NCI-H2081 (cell line): ENCODE measurements at places on chromosomes 12 and 14.

- no peak for DNase-seq
These were observed 94.5 kb downstream of the PLXNC1 start for GRCh38 chr12:94242901-94243300.

- no peak for DNase-seq
These were observed 24.9 kb downstream of the NAV3 start for GRCh38 chr12:77855548-77855947.

DNA sequence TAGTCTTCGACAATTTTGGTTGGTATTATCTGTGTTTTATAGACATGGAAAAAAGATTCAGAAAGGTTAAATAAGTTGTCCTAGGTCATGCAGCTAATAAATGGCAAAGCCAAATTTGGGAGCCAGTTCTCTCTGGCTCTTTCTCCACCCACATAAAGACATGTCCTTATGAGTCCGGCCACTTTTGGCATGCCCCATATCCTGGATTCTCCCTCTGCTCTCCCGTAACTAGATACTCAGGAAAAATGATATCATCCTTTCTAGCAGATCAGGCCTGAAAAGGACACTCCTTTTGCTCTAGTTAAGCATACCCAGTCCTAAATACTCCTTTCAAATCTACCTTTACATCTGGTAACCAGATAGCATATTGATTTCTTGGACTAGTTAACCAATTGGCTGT lies 64.4 kb downstream of the TTLL5 start:
- DNase-seq, result no peak

- DNase-seq, result no peak
These were observed at the start of gene SDR9C7 for GRCh38 chr12:56933826-56934625. Gene SDR9C7 (minus strand): TSS chr12:56934408. CDS start chr12:56934261, 147 bp downstream.

DNA sequence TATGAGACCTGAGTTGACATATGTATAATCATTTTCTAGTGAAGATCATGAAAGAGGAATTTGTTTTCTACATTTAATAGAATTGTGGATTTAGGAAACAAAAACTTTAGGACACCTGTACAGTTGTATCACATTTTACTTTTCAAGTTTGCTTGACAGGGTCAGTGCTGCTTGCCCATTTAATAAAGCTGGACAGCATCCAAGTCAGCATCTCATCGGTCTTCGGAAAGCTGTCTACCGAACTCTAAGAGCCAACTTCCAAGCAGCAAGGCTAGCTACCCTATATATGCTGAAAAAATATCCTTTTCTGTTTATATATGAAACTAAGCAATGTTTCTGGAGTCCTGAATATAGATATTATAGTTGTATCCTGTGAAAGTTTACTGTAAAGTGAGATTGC lies 52.3 kb downstream of the VEZT start:
- no peak for DNase-seq

DNA sequence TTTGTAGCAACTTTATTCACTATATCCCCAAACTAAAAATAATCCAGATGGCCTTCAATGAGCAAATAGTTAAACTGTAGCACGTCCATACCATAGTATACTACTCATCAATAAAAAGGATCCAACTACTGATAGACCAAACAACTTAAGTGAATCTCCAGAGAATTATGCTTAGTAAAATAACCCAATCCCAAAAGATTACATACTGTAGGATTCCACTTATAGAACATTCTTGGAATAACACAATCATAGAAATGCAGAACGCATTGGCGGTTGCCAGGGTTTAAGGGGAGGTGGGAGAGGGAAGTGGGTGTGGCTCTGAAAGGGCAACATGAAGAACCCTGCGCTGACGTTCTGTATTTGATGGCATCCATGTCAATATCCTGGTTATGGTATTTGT lies 28.6 kb downstream of the SNRPF start:
- DNase-seq, result no peak

- no peak for DNase-seq
These were observed 13.7 kb downstream of the PRKCH start for GRCh38 chr14:61335049-61335448.

GRCh38 chr14:76245097-76245496 lies 93.4 kb downstream of the GPATCH2L start:
- DNase-seq, result no peak

DNA sequence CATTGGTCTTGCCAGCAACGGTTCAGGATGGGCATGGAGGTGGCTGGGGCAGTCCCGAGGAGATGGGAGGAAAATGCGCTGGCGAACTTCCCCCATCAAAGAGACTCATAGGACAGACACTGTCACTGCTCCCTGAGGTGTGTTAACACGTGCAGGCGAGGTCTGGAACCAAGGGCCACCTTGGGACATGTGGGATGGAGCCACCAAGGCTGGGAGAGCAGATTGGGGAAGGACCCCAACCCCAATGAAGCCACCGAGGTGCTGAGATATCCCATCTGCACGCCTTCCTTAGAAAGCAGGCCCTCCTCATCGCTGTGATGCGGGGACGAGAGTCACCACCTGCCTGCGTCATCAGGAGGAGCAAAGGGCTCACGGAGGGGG lies 16.9 kb upstream of the BEGAIN start:
- DNase-seq, result no peak

DNA sequence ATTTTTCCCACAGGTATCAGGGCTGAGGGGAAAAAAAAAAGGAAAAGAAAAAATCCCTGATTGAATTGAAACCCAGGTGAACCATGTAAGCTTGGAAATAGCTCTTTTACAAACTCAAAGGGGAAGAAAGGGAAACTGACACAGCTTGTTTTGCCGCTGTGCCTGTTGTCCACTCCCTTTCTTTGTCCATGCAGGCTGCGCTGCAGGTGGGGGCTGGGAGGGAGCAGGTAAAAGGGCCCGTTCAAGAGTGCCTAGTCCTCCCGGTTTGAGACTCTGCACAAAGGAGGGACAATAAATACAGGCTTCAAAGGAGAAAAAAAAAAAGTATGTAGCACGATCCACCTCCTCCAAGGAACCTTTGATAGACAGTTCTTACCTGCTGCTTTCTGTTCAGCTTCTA lies 194.8 kb downstream of the GRIN2B start:
- no peak for DNase-seq

- no peak for DNase-seq
These were observed 138.2 kb downstream of the RGS6 start for GRCh38 chr14:72070458-72070857.

GRCh38 chr12:7439579-7440505 lies 4.1 kb downstream of the CD163L1 start:
- peak; percentile 79 for DNase-seq

DNA sequence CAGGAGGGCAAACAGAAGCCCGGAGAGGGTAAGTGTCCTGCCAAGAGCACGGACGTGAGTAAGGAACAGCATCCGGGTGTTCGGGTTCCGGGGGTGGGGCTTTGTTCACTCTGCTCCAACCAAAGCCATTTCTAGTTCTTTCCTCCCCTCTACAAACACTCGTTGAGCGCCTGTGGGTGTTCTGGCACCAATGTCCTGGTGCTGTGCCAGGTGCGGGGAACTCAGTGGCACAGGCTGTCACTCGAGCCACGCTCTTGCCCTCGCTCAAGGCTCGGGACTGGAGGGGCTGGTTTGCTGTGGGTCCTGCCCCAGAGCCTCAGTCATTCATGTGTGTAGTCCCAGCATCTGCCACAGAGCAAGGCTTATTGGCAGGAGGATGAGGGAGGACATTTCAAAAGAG lies 157.5 kb downstream of the CALM1 start:
- peak; percentile 36 for DNase-seq

DNA sequence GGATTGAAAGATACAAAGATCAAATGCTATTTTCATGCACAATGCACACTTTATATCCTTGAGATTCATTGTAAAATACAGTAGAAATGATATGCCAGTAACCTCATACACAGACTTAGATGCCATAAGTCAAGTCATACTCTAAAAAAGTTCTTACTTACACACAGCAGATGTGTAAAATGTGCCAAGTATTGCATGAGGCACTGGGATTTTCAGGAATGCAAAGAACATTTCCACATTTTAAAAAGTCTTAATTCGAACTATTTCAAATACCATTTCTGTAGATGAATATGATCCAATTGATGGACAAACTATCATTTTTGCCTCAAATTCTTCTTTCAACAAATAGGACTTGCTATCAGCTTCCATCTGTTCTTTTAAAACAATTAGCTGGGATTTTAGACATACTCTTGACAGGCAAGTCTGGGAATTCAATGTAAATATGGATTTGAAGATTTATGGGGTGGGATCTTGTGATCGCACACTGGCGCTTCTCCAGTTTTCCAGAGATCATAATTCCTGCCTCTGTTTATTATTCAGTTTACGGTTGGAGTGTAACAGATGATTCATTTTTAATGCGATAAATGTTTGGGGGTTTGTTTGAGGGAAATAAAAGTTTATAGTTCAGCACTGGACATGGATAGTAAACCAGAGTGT lies 183.8 kb downstream of the PAX9 start:
- DNase-seq, result no peak

DNA sequence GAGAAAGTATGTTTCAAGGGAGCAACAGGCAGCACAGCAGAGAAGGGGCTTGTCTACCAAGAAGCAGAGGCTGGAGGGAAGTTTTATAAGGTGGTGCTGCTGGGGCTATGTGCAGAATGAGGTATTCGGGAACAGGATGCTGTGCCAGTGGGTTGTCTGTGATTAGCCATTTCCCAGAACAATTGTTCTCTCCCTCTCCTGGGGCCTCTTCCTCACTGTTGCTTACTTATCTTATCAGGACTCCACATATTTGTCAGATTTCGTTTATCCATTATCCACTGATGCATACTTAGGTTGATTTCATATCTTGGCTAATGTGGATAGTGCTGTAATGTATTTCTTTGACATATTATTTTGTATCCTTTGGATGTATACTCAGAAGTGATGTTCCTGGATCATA lies 195.1 kb upstream of the RTL1 start:
- DNase-seq, result no peak

- no peak for DNase-seq
These were observed 13.2 kb downstream of the TAOK3 start for GRCh38 chr12:118359541-118359915.

GRCh38 chr14:24254630-24255392 lies 8.2 kb downstream of the TGM1 start:
- DNase-seq, result no peak

DNA sequence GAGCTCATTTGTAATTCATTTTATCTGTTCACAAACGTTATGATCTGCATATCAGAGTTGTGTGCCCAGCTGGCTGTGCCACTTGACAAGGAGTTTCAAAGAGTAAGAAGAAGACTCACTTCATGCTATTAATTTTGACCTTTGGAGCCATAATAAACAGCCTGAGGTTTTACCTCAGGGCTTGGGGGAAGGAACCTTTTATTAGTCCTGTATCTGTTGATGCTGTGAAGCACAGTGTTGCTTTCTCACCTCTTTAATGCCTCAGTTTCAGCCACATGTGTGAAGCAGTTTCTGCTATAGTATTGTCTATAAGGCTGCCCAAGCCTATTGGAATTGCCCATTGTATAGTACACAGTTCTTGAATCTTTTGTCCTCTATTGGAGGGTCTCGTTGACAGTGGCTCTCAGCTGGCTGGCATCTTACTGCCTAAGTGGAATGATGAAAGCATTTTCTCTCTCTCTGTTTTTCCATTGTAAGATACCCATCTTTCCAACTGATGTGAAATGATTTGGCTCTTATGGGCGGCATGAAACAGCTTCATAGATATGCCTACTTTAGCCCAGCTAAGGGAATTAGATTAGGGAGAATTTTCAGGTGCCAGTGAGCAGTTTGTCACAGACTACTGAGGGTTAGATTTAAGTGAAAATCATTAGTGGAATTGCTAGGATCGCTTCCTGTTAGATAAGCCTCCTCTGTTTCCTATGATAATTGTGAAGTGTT lies 34.7 kb downstream of the GPATCH2L start:
- DNase-seq, result no peak

- no peak for DNase-seq
These were observed 39.8 kb downstream of the CACNA2D4 start for GRCh38 chr12:1878695-1879094.

DNA sequence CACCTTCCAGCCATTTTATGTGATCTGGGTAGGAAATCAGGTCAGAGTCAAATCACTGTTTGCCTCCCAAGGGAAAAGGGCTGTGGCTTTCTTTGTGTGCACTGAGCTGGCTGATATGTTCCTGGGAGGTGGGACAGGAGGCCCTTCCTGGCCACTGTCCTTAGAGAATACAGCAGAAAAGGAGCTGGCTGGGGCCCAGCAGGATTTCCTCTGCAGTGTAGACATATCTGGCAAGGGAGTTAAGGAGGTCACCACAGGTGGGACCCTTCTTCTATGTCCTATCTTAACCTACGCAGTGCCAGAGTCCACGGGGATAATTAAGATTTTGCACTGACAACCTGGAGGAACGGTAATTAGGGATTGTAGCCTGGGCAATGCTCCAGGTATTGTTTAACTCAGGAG lies 145.3 kb downstream of the NTF3 start:
- DNase-seq, result peak; percentile 6

DNA sequence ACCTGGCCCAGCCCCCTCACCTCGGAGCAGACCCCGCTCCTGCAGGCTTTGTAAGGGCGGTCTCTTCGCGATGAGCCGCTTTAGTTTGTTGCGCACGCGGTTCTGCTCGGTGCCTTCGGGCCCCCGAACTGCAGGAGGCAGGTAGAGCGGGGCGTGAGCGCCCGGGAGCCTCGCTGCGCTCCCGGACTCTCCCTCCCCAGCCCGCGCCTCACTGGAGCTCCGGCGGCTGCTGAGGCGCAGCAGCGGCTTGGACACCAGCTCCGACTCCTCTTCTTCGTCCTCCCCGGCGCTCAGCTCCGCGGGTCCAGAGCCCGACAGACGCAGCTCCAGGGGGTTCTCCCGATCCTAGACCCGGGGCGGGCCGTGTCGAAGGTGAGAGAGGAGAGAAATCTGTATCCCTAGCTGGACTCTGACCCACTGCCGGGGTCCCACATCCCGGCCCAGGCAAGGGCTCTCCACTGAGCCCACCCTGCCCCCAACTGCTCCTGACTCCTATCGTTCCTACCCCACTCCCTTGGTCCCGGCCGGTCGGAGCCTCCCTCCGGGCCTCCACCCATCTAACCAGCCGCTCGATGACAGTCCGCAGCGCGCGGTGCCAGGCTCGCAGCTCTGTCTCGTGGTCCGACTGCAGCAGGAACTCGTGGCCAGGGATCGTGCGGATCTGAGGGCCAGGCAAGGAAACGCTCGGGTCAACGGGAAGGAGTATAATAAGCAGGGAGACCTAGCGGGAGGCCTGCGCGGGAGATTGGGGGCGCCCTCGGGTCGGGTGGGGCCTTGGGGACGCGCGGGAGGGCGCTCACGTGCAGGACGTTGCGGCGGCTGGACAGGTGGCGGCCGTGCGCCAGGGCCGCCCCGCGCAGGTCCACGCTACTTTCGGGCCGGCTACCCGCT lies 4.2 kb downstream of the ARHGAP9 start:
- no peak for DNase-seq

DNA sequence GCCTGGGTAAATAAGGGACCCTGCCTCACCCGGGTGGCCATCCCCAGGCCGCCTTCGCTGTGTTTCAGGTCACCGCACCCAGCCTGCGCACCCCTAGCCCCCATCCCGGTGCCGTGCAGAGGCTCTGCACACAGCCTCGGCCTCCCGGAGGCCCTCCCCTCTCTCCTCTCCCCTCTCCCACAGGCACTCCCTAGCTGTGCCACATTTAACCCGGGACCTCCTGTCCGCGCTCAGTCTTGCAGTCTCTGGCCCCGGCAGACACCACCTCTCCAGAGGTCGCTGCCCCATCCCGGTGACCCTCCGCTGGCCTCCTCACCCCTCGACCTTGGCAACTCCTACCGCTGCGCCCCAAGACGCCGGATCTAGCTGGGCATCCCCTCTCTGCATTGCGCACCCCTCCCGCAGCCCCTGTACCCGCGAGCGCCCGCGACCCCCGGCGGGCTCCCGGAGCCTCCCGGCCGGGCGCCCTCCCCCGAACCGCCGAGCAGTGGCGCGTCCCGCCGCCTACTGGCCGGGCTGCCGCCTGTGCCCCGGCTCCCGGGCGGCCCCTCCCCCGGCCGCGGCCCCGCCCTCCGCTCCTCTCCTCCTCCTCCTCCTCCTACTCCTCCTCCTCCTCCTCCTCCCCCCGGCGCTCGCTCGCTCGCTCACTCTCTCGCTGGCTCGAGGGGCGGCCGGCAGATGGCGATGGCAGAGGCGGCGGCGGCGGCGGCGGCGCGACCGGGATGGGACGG lies 120.7 kb downstream of the AACS start:
- peak; percentile 26 for DNase-seq
